Activated naive CD8-positive, alpha-beta T cell treated with anti-CD3 and anti-CD28 coated beads, Interleukin-2, amount 10 ng/mL, durations not matched to agents 7 days and 5 days (primary cell): ENCODE measurements at places on chromosomes 12 and 14. TPM values are rescaled to one million over a fixed set of nuclear protein-coding genes. Genes with fewer than 3 reads are reported as not detected.

The RGS6 gene
- not detected for total RNA-seq

The RND1 gene
- 3.8 TPM for total RNA-seq

The CD163L1 gene
- 0.97 TPM for total RNA-seq

The SERPINA1 gene
- total RNA-seq: not detected

The KCNA5 gene
- not detected for total RNA-seq

The KCNMB4 gene
- 0.74 TPM for total RNA-seq

The SERPINA6 gene
- total RNA-seq: not detected

The KRT2 gene
- not detected for total RNA-seq

The EML5 gene
- total RNA-seq: 2.2 TPM

The MSRB3 gene
- not detected for total RNA-seq

The SCARB1 gene
- 10.8 TPM for total RNA-seq

The DDX55 gene
- total RNA-seq: 34.5 TPM

The HELB gene
- 35.8 TPM for total RNA-seq

The MPHOSPH9 gene
- 131 TPM for total RNA-seq

The TAS2R13 gene
- 1.3 TPM for total RNA-seq

The KCNC2 gene
- total RNA-seq: not detected

The GRIP1 gene
- 0.34 TPM for total RNA-seq

The NOP9 gene
- 28.7 TPM for total RNA-seq

The TFCP2 gene
- 33.6 TPM for total RNA-seq

The CCDC175 gene
- total RNA-seq: not detected

The MNAT1 gene
- 33.9 TPM for total RNA-seq

The SRRM4 gene
- total RNA-seq: not detected

The PRB2 gene
- total RNA-seq: not detected

The GALNT9 gene
- total RNA-seq: not detected

The AKAP5 gene
- total RNA-seq: 1.7 TPM

The KLHDC1 gene
- total RNA-seq: 5.6 TPM

The CHGA gene
- total RNA-seq: not detected

The KRT79 gene
- total RNA-seq: not detected

The RASSF9 gene
- not detected for total RNA-seq

The EEA1 gene
- total RNA-seq: 16.0 TPM

The IRF9 gene
- total RNA-seq: 252 TPM

The KLRC2 gene
- total RNA-seq: 4.4 TPM

The FZD10 gene
- not detected for total RNA-seq

The SRGAP1 gene
- 0.03 TPM for total RNA-seq

The SLCO1B3 gene
- total RNA-seq: not detected

The AMIGO2 gene
- total RNA-seq: 20.5 TPM

The ERO1A gene
- total RNA-seq: 203 TPM

The KERA gene
- total RNA-seq: not detected

The TAS2R20 gene
- 1.2 TPM for total RNA-seq
